ENCODE measurements at places on chromosomes 13 and 19.
A peak's percentile ranks its signal among the peaks of the same experiment; 100 is the strongest.

DNA sequence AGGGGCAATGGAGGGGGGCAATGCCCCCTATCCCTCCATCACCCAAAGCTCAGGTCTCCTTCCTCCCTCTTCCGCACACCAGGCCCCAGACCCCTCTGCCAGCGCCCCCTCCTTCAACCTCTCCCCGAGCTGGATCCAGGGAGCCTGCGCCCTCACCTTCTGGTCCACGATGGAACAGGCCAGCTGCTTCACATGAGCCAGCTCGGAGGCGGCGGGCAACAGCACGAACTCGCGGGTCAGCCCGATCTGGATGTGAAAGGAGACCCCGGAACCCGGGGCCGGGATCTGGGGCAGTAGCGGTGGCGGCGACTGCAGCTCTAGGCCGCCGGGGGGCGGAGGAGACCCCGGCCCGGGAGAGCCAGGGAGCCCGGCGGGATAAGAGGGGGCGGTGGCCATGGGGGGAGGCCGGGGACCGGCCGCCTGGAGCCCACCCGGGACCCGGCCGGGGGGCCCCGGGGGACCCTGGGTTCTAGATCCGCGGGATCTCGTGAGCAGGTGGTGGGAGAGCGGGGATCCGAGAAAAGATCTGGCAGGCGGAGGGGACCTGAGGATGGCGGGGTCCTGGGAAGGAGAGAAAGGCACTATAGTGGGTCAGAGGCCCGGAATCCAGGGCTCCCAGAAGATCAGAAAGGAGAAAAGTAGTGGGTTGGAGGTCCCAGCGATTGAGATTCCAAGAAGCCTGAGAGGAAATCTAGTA lies 791 bp downstream of the PRKD2 start:
- peak; percentile 18 for DNase-seq

- DNase-seq, result peak; percentile 87
These were observed 21.1 kb downstream of the PRR36 start for GRCh38 chr19:7852851-7853769.

DNA sequence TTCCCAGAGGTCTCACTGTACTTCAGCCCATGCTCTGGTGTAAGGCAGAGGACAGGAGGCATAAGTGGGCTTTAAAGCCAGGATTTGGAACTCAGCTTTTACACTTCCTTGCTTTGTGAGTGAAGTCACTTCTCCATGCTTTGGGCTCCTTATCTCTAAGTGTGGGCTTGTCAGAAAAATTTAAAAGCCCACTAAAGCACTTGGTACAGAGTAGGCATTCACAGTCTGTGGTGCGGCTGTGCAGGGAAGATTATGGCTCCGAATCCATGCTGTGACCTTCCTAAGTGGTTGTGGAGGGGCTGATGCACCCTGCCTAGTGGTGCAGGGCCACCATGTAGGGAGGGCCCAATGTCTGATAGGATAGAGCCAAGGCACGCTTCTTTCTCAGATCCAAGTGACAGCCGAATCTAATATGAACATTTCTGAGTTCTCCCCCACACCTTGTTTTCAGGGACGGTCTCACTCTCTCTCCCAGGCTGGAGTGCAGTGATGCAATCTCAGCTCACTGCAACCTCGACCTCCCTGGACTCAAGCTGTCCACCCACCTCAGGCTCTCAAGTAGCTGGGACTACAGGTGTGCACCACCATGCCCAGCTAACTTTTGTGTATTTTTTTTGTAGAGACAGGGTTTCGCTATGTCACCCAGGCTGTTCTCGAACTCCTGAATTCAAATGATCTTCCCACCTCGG lies 6.9 kb downstream of the TIMM29 start:
- peak; percentile 93 for DNase-seq

GRCh38 chr19:19955208-19955607 lies 54.5 kb downstream of the ZNF93 start:
- DNase-seq, result no peak

GRCh38 chr13:47474839-47475238 lies 526.2 kb downstream of the SUCLA2 start:
- DNase-seq, result no peak

- peak; percentile 60 for DNase-seq
These were observed 514 bp downstream of the PCID2 start for GRCh38 chr13:113207890-113208420.

- no peak for DNase-seq
These were observed 50.8 kb upstream of the PCDH8 start for GRCh38 chr13:52899206-52899605.

GRCh38 chr13:37914781-37915391 lies 45.3 kb upstream of the TRPC4 start:
- peak; percentile 33 for DNase-seq

DNA sequence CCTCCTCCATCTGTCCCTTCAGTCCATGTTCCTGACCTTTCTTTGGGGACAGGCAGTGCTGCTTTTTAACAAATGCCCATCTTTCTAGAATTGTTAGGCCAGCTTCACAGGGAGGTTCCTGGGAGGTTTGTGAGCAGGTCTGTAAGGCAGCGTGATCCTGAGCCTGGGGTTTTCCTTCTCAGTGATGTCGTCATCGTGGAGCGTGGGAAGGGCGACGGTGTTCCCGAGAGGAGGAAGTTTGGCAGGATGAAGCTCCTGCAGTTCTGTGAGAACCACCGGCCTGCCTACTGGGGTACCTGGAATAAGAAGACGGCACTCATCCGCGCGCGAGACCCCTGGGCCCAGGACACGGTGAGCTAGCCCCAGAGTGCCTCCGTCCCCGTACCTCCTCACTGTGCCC lies 26.8 kb downstream of the CHAF1A start:
- no peak for DNase-seq

GRCh38 chr19:48351341-48351752 lies 12.4 kb downstream of the TMEM143 start:
- DNase-seq, result peak; percentile 78

DNA sequence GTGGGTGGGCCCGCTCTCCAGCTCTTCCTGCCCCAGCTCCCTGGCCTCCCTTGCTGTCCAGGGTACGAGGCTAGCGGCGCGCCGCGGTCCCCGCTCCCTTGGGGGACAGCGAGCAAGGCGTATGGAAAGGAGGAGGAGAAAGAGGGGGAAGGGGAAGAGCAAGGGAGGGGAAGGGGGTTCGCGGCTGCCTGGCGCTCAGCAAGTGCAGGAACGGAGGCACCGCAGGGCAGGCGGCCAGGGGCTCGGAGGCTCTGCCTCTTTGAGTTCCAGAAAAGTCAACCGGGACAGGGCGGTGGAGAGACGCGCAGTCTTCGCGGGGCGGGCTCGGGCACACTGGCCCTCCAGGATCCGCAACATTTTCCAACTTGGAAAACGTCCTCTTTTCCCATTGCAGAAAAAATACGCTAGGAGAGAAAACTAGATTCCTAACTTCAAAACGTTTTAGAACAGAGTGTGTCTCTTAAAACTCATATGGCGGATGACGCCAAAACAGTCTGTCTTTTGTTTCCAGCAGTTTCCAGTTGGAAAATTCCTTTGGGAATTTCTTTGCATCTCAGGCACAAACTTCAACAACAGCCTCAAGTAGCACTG lies 23.1 kb upstream of the TNFRSF19 start:
- no peak for DNase-seq
